ENCODE measurements at places on chromosomes 5 and 9.

GRCh38 chr9:38085308-38085707, 16.3 kb upstream of the SHB start:
- DNase-seq: no peak

DNA sequence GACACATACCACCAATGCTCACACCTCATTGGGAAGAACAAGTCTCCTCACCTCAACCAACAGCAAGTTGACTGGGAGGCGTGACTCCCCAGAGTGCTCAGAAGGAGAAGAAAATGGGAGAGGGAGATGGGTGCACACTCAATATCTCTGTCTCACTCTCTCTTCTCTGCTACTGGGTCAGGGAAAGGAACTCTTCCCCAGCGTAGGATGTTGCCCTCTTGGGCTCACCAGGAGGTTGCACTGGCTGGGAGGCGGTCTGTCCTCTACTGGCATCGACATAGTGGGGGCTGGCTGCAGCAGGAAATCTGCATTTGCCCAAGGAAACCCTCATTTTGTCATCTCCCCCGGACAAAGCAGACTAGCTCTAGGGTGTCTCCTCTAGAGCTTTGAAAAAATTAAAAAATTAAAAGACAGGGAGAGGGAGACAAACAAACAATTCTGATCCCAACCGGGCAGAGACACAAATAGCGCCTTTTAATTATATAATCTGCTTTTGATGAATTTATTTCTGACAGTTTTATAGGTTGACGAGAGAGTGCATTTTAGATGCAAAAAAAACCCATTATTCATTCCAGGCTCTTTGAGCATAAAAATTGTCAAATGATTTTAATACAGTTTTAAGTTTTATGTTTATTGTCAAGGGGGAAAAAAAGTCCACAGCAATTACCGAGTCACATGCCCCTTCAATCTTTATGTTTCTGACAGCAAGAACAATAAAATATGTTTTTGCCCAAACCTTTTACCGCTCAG, 179.3 kb upstream of the MVB12B start:
- DNase-seq: no peak

- DNase-seq: no peak
Measured at GRCh38 chr5:167565189-167565954, 726.1 kb upstream of the WWC1 start.

DNA sequence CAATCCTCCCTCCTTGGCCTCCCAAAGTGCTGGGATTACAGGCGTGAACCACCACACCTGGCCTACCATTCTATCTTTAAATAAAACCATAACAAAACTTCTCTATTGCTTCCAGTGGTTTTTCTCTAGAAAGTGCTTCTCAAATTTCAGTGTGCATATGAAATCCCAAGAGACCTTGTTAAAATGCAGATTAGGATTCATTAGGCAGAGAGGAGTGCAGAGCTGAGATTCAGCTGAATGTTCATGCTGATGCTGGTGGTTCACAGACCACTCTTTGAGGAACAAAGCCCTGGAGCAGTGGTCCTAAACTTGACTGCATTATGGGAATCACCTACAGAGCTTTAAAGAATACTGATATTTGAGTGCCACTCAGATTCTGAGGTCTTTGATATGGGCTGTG, 28.2 kb downstream of the CARD6 start:
- DNase-seq: no peak

- no peak for DNase-seq
Measured at GRCh38 chr9:79813258-79813638, 241.5 kb downstream of the TLE4 start.

GRCh38 chr9:124517600-124517999, 10.4 kb upstream of the NR5A1 start:
- DNase-seq: no peak

DNA sequence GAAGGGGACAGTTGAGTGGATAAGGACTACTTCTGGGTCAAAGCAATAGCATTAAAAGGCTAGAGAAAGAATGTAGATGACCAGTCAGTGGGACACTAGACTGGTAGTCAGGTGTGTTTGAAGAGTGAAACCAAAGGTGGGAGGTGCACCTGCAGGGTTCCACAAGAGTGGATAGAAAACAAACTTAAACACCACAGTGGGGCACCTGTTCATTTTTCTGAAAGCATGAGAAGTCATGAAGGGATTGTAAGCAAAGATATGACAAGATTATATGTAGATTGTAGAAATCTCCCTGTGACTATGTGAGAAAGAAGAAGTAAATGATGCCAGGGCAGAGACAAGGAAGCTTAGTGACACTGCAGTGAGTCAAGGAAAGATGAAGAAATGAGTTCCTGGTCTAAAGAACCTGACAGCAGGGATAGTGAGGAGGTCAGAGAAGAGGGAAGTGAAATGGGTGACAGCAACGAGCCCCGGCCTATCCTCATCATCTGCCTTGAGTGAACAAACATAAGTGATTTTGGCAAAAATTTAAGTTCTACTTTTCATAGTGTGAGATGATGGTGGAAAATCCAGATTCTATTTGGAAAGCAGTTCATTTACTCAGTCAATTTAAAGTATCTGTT, 296.9 kb downstream of the TLE4 start:
- no peak for DNase-seq

DNA sequence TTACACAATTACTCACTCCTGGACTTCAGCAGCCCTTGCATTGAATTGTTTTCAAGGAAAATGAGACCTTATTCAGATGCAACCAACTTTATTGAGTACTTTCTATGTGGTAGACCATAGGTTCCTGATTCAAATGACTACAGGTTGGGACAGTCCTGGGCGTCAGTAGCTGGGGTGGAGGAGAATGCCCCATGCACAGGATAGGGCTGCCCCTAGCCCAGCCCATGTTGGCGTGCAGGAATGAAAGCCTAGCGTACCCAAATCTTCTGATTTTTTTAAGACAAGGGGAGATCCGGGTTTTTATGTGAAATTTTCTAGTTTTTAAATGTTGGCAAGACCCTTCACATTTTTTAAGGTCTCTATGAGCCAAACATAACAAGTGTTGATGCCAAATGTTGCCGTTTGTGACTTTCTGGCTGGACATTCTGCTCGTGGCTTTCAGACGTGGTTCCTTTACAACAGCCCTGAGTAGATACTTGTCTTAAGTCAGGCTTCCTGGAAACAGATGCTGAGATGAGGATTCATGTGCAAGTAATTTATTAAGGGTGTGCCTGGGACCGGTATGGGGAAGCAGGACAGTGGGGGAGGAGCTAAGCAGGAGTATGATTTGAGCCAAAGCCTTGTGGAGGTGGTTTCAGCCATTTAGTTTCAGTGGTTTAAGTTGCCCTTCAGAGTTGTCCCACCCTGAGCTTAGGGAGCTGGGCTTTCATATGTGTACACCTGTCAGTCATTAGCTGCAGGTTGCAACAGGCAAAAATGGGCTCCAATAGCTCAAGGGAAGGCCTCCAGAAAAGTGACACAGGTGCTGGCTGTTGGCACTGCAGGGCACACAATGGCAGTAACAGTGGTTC, 154.1 kb downstream of the NTRK2 start:
- no peak for DNase-seq

DNA sequence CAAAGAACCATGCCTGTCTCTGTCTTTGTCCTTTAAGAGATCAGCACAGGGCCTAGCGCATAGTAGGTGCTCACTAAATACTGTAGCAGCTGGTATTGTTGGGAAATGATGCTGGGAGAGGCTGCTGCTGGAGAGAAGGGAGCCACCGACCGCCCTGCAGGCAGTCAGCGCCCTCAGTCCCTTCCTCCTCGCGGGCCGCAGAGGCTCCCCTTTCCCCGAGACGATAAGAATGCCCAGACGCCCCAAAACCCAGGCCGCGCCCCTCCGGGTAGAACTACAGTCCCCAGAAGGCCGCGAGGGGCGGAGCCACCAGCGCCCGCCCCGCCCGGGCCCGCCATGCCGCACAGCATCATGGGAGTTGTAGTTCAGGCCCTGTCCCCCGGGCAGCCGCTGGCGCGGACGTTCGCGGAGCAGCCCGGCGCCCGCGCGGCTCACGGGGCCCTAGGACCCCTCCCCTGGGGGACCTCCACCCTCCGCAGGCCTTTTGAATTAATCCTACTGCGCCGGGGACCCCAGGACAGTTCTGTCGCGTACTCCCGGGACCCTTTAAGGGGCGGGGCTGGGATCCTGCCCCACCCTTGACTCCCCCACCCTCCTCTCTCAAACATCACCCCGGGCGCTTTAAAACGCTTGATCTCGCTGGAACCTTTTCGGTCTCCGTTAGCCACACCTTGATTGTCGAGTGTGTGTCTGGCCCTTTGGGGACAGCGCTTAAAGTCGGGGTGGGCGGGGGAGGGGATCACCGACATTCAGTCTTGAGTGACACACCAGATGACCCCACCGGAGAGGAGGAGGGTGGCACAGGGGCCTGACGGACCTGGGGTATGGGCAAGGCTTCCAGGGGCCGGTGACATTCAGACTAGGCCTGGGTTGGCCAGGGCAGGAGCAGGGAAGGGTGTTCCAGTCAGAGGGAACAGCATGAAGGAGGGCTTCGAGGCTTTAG, 24.8 kb upstream of the IER5L start:
- DNase-seq: no peak

DNA sequence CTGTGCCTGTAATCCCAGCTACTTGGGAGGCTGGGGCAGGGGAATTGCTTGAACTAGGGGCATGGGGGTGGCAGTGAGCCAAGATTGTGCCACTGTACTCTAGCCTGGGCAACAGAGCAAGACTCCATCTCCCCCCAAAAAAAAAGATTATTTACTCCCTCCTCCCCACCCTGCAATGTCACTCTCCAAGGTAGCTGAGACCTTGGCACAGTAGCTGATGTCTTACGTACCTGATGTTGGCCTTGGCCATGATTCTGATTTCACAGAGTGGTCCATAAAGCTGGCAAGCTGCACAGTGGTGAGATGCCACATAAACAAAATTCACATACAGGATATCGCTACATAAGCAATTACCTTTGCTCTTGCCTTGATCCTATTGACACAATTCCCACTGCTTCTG, 108.5 kb downstream of the CAVIN4 start:
- no peak for DNase-seq

DNA sequence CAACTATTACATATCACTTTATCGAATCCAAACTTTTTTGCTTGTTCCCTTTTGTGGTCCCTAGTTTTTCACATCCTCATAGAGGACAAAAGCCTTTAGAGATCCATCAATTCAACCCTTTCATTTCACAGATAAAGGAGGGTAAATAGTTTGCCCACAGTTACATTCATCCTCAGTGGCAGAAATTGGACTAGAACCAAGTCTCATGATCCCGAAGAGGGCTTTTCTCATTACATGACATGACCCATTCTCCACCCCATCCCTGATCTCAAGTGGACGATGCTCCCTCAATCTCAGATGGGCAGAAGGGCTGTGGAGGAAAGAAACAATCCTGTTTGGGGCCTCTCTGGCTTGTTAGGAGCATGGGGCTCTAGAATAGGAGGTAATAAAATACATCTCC, 23.1 kb downstream of the TICAM2 start:
- DNase-seq: no peak

DNA sequence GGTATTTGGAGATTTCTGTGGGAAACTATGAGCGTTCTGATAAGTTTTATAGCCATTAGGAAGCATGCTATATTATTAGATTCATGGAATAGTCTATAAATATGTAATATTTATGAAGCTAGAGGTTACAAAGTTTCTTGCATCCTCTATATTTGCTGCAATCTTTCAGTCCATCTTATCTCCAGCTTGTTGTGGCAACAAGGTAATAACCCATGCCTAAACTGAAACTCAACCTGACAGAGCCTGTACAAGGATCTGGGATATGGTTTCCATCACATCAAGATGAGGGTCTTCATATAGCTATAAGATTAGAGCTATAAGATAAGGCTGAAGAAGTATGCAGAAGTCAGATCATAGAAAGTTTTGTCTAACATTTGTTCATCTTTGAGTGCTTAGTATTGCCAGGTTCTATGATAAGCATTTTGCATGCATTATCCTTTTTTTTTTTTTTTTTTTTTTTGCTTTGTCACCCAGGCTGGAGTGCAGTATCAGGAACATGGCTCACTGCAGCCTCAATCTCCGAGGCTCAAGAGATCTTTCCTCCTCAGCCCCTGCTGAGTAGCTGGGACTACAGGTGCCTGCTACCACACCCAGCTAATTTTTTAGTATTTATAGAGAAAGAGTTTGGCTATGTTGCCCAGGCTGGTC, 14.8 kb downstream of the BAAT start:
- DNase-seq: no peak

DNA sequence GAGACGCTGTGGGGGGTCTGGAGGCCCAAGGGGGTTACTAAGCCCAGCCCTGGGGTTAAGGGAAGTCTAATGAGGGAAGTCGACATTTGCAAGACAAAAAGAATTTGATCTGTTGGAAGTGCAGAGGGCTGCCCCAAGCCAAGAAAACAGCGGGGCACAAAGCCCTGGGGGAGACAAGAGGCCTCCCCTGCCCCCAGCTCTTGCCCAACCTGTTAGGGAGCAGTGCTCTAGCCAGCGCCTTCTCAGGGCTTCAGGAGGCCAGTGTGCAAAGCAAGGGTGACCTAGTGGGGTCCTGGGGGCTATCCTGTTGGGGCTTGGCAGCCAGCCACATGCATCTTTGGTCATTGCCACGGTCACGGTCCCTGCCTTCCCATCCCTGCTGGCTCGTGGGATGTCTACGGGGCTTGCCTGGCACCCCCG, 25.2 kb downstream of the GFI1B start:
- DNase-seq: no peak

DNA sequence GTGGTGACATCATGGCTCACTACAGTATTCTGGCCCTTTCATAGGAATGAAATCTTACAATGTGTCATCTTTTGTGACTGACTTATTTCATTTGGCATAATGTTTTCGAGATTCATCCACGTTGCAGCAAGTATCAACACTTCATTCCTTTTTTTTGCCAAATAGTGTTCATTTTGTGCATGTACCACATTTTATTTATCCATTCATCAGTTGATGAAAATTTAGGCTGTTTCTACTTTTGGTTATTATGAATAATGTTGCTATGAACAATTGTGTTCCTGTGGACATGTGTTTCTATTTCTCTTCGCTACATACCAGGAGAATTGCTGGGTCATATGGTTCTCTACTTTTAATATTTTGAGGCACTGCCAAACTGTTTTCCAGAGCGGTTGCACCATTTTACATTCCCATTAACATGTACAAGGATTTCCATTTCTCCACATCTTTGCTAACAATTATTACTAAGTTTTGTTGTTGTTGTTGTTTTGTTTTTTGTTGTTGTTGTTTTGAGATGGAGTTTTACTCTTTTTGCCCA, 43.5 kb downstream of the RMI1 start:
- DNase-seq: no peak

- no peak for DNase-seq
Measured at GRCh38 chr9:124222918-124223720, 34.6 kb upstream of the NEK6 start.

DNA sequence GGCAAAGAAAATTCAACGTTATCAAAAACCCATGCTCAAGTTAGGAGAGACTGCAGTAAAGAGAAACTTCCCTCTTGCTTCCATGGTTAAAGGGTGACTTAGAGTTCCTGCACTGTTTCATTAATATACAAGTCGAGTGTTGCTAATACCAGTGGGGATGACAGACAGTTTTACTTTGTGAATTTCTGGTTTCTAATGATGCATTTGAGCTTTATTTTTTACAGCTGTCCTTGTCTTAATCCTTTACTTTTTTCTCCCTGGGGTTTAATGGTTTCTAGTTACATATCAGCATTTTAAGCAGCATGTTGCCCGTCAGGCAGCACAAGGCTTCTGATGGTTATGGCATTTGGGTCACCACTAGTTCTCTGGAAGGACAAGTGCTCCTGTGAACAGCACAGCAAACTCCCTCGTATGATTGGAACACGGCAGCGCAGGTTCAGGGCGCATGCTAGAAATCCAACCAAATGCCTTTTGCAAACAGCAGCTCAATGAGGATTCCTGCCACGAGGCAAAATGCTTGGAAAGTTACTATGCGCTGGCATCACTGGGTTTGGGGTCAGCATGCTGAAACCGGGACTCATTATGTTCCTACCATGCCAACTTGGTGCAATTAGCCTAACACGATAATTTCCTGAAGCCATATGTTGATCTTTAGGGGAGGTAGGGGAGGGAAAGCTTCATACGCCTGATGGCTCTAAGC, 463.8 kb downstream of the BNC2 start:
- peak; percentile 82 for DNase-seq
